ENCODE measurements at places on chromosomes 2 and 18.

- no peak for DNase-seq
These were observed 79.0 kb upstream of the WDR75 start for GRCh38 chr2:189362283-189362682.

GRCh38 chr2:162787616-162788015 lies 51.0 kb downstream of the KCNH7 start:
- DNase-seq = no peak

DNA sequence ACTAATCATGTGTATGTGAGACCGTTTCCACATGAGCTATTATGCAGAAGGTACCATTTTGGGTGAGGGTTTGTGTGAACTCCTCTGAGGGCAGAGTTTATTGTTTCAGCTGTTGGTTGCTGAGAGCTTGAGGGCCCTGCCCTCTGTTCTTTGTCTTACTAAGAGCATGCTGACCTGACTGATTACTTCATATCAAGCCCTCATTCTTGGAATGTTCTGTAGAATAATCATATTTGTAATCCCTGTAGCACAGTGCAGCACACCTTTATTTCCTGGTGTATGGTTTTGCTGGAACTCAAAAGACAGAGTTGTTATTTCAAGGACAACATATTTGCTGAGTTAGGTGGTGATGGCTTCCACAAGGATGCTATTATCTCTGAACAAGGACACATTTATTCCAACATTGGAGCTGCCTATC lies 118.5 kb downstream of the GALNT3 start:
- DNase-seq = no peak

GRCh38 chr2:112121682-112122254 lies 16.4 kb upstream of the FBLN7 start:
- DNase-seq = peak; percentile 58

- DNase-seq = peak; percentile 43
These were observed 590 bp downstream of the IFIH1 start for GRCh38 chr2:162317861-162318327.

GRCh38 chr2:216584112-216584511 lies 49.1 kb upstream of the IGFBP2 start:
- DNase-seq = no peak

DNA sequence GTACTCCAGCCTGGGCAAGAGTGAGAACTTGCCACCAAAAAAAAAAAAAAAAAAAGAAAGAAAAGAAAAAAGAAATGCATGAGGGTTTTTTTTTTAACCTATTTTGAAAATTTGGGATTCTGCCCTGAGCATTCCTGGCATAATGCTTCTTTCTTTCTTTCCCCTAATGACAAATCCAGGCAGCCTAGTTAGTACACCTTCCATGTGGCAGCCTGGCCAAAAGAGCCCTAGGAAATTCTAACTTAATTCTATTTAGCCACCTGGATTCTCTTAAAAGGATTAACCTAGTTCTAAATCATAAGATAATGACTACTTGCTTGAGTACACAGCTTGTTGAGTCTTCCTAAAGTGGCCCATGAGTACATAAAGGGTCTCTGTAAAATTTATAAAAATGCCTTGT lies 160.1 kb downstream of the THADA start:
- DNase-seq = no peak

Data from hematopoietic multipotent progenitor cell treated with erythropoietin and hydrocortisone succinate and interleukin-3 and kit ligand, for 15 days (in vitro differentiated cells).